ENCODE measurements at places on chromosomes 7 and 10.

DNA sequence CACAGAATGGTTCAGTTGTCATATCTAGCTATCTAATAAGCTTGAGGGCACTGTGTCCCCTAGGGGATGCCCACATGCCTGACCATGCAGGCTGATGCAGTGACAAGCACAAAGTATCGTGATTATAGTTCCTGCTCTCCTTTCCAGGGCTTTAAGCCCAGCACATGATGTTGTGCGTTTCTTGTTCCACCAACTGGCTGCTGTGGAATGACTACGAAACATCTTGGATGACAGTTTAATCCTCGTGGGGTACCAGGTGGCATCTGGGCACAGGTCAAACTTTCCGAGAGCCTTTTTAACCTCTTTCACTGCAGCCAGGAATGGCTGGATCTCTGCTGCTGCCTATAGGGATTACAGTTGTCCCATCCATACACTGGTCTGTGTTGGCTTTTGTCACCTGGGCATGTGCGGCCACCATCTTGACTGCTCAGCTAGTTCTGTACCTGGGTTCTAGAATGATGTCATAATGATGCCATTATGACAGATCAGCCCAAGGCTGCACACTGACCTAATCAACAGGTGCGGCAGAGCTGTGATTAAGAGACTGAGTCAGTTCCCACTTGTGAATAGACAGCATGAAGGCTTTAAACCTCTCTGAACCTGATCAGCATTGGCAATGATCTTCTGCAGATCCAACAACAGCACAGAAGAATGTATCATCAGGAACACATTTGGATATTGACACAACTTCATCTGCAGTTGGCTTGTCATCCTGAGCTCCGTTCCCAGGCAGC lies 144.1 kb downstream of the DLG5 start:
- DNase-seq: no peak

DNA sequence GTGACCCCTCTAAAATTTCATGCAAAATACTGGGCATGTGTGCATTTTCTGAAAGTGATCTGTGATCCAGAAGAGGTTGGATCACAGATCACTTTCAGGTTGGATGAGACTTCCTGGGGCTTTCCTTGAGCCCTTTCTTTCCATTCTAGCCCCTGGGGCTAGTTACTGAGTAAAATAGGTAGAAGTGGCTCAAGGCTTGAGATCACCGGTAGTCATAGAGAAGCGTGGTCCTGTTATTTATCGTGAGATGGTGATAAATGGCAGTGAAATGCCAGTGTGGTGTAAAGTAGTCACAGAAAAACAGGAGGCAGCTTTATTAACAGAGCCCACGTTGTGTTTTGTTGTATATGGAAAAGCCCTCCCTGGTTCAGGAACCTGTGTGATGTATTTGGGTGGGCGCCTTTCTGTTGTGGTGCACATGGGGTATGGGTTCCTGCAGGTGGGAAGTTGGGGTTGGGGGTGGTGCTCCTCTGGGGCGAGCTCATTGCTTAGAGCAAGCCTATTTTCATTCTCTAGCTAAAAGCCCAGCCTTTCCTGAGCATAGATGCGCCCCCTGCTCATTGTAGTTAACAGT lies 34.0 kb upstream of the SH2D4B start:
- no peak for DNase-seq

GRCh38 chr10:35300063-35300699 lies 36.1 kb upstream of the CCNY start:
- DNase-seq: peak; percentile 44

GRCh38 chr7:132286836-132287235 lies 289.4 kb downstream of the PLXNA4 start:
- no peak for DNase-seq

DNA sequence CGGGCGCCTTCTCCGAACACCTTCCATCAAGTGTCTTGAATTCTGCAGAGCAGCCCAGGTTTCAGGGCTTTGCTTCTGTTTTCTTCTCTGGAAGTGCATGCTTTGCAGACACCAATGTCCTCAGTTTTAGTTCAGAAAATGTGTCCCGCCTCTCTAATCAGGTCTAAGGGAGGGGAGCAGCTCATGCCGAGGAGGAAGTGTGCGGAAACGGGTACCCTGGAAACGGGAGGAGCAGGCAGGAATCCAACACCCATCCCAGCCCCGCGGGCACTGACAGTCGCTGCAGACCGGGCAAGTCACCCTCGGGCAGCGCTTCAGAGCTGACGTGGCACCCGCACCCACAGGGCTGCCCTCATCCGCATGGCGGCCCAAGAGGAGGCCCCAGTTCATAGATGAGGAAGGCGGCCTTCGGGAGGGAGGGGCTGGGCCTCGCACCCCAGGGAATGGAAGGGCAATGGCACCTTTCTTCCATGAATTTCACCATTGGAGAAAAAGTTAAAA lies 338.7 kb downstream of the DNAJB6 start:
- no peak for DNase-seq

DNA sequence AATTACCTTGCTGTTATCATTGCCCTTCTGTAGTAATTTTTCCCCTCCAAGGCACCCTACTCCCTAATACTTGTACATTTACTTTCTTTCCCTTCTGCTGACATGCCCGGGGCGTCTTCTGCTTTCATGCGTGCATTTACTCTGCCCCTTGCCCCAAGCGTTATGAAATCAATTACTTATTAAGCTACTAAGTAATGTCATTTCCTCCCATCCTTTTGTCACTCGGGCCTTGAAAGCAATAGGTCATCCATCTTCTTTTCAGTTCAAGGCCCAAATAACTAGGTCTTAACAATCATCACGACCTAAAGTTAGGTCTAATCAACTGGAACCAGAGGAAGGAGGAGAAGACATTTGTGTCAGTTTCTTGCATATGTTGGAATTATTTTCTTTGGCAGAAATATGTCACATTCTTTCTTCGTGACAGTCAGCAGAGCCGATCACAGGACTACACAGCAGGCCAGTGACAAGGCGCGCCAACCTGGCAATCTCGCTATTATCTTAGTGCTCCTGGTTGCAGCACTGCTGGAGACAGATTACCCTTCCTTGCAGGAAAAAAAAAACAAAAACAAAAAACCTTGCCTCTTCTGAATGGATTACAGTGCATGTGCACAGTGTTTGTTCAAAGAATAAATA lies 179.2 kb downstream of the RELN start:
- DNase-seq: no peak

GRCh38 chr7:82740246-82740848 lies 296.8 kb upstream of the CACNA2D1 start:
- DNase-seq: peak; percentile 11

DNA sequence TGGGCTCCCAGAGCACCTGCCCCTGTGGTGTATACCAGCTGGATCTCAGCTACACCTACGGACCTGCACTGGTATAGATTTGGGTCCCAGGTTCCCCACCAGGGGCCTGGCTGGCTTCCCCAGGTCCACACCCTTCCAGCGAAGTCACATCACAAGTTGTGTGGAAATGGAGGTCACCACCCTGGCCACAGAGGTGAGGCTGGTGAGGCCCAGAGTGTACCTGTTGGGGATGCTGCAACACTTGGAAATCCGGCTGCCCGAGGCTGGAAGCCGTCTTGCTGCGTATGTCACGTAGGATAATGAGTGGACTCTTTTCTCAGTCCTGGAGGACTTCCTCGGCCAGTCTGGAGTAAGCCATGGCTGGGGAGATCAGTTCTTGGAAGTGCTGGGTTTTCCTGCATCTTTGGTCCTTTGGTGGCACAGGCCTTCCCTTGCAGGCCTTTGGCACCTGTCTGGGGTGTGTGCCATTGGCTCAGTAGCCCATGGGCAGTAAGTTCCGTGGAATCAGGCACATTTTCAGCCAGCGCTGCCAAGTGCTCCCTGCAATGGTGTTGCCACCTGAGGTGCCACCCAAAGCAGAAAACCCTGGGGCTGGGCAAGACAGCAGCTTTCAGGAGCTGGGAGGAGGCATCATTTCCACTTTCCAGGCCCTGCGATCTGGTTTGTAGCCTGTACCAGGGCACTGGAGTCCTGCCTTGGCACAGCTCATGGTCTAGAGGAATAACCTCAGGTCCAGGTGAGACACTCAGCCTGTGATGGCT lies 97.9 kb downstream of the LHPP start:
- DNase-seq: no peak

GRCh38 chr7:142797391-142798377 lies 26.9 kb downstream of the PRSS2 start:
- no peak for DNase-seq

DNA sequence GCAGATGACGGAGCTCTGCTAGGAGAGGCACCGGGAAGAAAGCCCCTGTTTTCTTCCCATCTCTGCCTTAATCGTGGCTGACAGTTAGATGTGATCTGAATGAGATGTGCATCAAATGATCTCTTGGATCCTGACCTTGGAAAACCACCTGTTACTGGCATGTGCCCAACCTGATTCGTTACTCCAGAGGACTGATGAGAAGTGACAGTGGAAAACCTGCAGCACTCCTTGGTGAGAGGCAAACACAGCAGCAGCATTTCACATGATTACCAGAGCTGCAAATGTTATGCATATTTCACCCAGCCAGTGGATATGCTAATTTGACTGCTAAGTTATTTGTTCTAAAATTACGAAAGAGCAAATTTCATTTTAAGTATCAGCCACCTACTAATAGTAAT lies 95.3 kb downstream of the PTPRN2 start:
- DNase-seq: no peak

- peak; percentile 88 for DNase-seq
Observed at GRCh38 chr10:102776779-102777456, 33.2 kb downstream of the WBP1L start.

DNA sequence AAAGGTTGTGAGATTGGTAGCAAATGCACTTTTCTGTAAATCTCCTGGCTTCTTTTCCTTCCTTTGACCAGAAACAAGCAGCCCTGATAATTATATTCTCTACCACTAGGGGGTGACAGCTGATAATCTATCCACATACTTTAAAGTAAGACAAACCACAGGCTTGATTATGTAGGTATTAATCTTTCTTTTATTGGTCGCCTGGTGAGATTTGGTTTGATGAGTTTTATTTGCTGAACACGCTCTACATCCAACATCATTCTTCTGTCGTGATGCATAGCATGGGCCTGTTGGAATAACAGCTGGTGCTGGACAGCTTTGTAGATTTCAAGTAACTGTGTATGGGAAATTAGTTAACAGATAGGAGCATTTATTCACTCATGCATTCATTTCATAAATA lies 63.5 kb downstream of the ZNF365 start:
- peak; percentile 49 for DNase-seq

DNA sequence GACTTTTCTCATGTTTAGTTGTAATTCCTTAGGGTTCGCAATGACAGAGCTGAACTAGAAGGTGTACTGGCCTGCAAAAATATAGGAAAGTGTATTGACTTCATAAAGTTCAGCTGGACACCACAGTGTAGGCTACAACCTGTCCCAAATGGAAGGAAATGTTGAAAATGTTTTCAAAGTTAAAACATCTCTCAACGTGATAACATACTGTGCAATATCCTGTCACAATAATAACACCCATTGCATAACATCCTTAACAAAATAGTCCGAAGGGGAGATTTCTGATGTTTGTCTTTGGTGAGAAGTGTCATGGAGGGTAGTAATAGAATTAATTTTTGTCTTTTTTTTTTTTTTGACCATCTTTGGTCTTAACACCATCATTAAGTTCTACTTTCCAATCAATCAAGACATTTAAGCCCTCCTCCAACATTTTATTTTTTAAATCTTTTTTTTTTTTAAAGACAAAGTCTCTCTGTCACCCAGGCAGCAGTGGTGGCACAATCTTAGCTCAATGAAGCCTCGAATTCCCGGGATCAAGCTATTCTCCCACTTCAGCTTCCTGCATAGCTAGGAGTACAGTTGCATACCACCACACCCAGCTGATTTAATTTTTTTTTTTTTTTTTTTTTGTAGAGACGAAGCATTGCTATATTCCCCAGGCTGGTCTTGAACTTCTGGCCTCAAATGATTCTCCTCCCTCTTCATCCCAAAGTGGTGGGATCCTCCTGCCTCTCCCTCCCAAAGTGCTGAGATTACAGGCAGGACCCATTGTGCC lies 45.7 kb downstream of the DYNC1I1 start:
- no peak for DNase-seq

- DNase-seq: no peak
Observed at GRCh38 chr7:122430710-122431109, 126.2 kb upstream of the FEZF1 start.

- DNase-seq: peak; percentile 89
Observed at GRCh38 chr10:61628875-61629513, 33.7 kb upstream of the CABCOCO1 start.

DNA sequence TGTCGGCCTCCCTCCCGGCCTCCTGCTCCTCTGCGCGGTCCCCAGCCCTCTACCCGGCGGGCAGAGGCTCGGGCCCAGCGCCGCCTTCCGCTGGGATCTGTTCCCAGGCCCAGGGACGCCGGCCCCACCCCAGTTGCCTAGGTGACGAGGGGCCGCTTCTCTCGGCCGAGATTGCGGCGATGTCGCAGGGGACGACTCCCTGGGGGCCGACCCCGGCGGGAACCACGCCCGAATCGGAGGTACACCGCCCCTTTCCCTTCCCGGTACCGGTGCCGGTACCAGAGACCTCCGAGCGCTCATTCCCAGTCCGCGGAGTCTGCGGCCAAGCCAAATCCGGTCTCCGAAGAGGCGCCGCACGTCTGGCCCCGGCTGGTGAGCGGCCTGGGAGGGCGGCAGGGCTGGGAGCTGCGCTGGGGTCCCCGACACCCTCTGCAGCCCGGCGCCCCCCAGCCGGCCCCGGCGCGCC lies at the start of gene CABCOCO1:
Gene CABCOCO1, plus strand, starts transcription at position 136 of the 466 bp plus-strand sequence. Its CDS starts 44 bp downstream, at position 180.
- no peak for DNase-seq

DNA sequence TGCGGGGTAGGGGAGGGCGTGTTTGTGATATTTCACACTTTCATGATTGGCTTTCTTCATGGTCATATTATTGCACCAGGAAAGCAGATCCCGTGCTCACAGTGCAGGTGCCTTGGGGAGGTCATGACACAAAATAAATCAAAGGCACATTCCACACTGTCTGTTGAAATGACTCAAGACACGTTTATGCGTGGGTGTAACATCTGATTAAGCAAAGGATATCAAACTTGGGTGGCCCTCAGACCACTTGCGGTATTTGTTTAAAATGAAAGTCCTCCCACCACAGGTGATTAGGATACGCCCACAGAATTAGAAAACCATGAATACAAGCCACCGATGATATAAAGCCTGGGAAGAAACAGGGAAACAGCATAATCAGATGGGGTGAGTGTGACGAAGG lies 51.1 kb downstream of the SVIL start:
- no peak for DNase-seq

- DNase-seq: no peak
Observed at GRCh38 chr7:38257350-38257677, 16.1 kb downstream of the TARP start.

GRCh38 chr10:119373294-119374102 lies 166.1 kb downstream of the GRK5 start:
- DNase-seq: no peak

DNA sequence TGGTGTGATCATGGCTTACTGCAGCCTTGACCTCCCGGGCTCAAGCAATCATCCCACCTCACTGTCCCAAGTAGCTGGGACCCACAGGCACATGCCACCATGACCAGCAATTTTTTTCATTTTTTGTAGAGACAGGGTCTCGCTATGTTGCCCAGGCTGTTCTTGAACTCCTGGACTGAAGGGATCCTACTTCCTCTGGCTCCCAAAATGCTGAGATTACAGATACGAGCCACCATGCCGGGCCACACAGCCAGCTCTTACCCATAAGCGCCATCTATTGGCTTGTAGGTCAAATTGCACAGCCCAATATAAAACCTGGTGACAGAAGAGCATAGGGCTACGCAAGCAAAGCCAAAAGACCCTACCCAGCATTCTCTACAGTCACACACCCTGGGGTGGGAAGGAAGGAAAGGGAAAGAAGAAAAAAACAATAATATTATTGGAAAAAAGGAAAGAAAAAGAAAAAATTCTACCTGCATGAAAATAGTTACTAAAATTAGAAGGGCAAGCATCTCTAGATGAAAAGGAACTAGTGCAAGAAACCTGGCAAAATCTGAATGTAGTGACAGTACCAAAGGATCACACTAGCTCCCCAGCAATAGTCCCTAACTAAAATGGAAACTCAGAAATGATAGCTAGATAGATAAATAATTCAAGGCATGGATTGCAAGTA lies 29.4 kb upstream of the AMPH start:
- no peak for DNase-seq
